ENCODE measurements at places on chromosomes 6 and 20.

GRCh38 chr6:34378470-34378869 lies 14.0 kb downstream of the NUDT3 start:
- DNase-seq = no peak

- DNase-seq = no peak
These were observed 121.6 kb downstream of the ADGRB3 start for GRCh38 chr6:68756454-68757375.

DNA sequence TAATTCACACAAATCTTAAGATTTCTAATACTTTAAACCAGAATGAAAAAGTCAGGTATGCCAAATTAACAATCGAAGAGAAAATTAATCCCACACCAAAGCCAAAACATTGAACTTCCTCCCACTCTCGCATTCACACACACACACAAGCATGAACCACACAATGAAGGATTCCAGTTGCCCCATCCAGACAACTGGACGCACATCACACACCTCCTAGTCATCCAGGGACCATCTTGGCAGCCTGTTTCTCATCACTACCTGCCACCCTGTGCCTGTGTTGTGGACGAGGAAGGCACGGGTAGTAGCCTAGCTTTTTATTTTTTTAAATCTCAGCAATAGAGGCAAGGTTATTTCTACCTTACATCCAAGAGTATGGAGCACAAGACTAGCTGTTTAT lies 15.2 kb downstream of the B4GALT5 start:
- DNase-seq = no peak

DNA sequence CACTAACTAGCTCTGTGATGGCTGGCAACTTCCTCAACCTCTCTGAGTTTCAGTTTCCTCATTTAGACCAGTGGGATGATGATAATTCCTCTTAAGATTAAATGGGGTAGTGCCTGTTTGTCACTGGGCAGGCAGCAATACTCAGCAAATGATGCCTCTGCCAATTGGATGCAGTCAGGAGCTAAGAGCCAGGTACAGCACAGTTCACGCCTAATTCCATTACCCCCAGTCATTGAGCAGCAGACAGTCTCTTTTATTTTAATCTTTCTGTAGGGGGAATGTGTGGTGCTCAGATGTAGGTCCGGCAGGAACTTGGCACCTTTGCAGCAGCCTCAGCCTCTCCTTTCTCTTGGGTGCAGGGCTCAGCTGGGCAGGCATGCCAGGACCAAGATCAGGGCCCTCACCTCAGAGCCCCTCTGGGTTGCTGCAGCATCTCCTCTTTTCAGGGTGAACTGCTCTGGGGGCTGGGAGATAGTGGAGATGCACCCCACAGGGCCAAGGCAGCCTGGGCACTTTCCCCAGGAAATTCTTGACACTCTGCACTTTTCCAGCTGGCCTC lies 243.8 kb downstream of the LRFN2 start:
- no peak for DNase-seq

DNA sequence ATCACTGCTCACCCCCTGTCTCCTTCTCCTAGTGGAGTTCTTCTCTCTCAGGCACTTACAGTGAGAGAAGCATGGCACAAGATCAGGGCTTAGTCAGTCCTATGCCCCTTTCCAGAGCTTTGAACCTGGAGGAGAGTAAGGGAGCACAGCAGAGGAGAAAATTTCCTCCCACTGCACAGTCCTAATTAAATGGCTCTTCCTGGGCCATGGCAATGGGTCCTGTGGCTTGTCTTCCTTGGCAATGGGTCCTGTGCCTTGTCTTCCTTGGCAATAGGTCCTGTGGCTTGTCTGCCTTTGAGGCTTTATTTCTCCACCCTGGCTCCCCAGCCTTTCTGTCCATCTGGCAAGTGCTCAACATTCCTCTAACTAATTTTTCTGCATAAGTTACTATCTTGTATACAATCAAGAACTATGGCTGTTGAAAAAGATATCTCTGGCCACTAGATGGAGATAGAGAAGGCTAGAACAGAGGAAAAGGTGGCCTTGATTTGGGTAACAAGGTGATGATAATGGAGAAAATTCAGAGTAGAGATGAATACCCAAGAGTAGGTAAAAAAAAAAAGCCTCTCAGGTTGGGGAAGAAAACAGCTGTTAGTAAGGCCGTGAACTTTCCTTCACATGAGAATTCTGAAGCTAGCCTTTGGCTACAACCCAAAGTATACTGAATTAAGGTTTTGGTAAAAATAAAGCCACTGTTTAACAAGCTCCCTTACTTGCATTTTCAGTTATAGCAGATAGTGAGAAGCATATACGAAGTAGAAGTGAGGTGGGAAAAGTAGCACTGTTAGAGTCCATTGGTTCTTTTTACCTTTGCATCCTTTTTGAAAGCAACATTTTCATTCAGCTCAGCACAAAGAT lies 504.9 kb downstream of the DOK5 start:
- DNase-seq = no peak

DNA sequence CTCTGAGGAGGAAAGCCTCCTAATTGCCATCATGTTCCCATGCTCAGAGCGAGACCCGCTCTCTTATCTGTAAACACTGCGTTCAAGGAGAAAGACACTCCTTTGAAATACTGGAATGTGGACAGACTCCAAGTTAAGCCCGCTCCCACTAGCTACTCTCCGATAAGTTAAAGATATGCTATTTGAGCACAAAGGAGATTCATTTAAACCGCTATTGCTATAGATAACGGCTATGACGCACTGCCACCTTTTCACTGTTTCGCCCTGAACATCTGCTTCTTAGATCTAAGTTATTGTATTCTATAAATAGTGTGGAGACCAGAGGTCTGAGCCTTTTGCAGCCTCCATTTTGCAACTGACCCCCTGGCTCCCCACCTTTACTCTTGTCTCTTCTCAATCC lies 82.3 kb downstream of the GPX5 start:
- no peak for DNase-seq
